Hindlimb muscle (tissue), 1 donor: ENCODE measurements at places on chromosomes 3 and 15.

GRCh38 chr3:123365450-123366143, 83.3 kb downstream of the ADCY5 start:
- no peak for DNase-seq

DNA sequence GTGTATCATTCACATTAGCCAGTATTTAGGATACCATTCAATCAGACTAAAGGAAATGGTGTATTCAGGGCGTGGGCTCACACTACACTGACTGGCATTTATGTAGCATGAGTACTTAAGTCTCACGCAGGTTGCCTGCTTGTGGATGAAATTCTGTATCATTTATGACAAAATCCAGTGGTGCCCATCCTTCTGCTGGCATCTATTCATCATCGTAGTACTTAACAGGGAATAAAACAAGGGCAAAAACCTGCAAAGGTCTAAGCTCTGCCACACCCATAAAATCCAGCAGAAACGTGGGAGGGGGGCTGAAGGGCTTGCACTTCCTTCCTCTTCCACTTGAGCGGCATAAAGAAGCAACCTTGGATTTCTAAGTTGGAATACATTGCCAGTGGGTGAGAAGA, 2.7 kb downstream of the GAP43 start:
- DNase-seq, result no peak

DNA sequence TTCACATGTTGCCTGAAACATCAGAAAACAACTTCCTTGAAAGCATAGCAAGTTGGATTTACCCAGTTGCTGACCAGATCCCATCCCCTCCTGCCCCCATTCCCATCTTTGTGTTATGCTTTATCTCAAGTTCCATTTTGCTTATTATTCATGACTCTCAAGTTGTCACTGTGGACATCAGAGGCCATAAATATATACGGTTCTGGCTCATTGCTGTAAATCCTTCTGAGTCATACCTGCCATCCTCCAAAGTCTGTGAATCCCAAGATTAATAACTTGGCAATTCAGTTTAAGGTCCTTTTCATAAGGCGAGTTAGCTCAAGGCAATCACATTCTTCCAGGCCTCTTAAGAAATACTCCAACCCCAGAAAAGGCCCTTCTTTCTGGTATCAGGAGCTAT, 126.2 kb upstream of the C2CD4B start:
- no peak for DNase-seq

- no peak for DNase-seq
Observed at GRCh38 chr3:146550743-146551510, 6.5 kb upstream of the PLSCR1 start.

GRCh38 chr15:38714309-38715072, 149.9 kb upstream of the RASGRP1 start:
- peak; percentile 33 for DNase-seq

DNA sequence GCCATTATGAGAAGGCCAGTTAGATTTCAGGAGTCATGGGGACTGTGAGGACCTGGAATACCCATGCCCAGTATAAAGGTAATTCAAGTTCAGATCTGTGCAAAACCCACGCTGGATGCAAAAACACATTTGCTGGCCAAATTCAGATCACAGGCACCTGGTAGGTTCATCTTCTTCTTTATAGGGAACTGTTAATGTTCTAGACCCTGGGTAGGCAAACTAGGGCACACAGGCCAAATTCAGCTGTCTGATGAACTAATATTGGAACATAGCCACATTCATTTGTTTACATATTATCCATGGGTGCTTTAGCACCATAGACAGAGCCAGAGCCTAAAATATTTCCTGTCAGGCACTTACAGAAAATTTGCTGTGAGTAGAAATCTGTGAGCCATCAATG, 241.4 kb downstream of the PTPRG start:
- no peak for DNase-seq

DNA sequence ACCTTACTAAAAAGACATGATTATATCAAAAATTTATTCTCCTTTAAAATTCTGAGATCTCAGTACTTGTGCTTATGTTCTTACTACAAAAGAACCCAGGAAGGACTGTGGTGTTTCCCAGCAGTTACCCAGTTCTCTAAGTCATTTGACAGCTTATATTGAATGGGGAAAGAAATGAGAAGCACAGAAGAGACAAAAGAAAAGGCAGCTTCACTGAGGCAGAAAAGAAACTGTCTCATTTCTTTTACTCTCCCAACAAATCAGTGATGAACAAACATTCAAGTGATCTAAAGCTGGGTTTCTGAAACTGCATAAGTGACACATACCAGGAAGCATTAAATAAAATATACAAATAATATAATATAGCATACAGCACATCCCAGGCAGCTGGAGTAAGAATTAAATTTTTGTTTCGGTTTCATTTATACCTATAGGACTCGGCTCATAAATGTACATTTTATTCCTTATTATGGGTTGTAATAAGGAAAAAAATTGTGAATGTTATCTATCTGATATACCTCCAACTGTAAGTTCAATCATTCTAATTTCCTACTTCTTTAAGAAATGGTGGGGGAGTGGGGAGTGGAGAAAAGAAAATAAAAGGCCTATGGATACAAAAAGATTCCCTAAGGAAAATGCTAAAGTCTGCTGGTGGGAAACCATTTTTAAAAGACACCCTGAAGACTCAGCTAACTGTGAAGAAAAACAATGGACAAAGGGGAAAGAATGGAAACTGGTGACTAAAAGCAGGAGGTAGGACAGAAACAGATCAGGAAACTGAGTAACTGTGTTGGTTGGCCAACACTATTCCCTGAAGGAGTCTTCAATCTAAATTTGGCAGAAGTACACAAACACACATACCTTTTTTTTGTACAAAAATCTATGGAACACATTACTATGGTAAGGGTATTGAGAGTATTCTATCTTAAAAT, 156.8 kb downstream of the TBC1D5 start:
- no peak for DNase-seq

DNA sequence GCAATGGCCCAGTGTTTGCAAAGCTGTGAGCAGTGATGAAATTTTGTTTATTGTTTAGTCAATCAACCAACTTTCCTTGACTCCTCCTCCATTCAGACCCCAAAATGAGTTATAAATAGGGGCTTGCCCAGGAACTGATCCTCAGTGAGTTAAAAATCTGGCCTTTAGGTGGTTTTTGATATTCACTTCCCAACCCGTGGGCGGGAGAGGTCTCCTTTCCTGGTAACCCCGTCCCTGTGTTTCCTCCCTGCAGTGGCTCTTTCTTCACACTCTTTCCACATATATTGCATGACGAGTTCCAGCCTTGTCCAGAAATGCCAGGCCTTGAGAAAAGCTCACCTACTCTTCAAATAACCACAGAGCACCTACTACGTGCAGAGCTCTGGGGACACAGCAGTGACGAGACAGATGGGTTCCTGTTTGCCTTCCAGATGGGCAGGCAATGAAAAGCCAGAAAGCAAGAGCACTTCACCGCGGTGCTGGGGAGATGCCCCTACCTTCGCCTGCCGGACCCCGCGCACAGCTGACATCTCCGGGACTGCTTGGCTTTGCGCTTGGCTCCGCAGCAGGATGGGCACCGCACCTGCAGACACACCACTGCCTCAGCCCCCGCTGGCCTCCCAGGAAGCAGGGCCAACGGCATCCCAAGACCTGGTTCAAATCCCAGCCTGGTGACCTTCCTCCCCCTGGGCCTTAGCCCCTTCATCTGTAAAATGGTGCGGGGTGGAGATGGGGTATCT, 17.2 kb downstream of the SSUH2 start:
- DNase-seq, result no peak

GRCh38 chr15:48654801-48655200, 9.3 kb upstream of the FBN1 start:
- DNase-seq, result no peak

GRCh38 chr3:137121704-137122314, 164.0 kb downstream of the IL20RB start:
- DNase-seq, result no peak

- peak; percentile 32 for DNase-seq
Observed at GRCh38 chr15:37691911-37692310, 242.5 kb upstream of the TMCO5A start.

- DNase-seq, result no peak
Observed at GRCh38 chr15:35843498-35843897, 297.5 kb upstream of the DPH6 start.

DNA sequence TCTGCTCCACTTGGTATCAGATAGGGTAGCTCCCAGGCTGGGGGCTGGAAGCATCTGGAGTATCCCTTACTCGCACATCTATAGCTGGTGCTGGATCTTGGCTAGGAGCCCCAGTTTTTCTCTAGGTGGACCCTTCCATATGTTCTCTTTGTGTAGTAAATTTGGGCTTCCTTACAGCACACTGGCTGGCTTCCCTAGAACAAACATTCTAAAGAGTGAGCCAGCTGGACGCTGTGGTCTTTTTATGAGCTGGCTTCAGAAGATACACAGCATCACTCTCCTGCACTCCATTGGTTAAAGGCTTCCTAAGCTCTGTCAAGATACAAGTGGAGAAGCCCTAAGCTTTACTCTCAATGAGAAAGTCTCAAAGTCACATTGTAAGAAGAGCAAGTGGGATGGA, 322.1 kb downstream of the WDR72 start:
- peak; percentile 17 for DNase-seq

- no peak for DNase-seq
Observed at GRCh38 chr3:79947469-79947868, 179.7 kb upstream of the ROBO1 start.

DNA sequence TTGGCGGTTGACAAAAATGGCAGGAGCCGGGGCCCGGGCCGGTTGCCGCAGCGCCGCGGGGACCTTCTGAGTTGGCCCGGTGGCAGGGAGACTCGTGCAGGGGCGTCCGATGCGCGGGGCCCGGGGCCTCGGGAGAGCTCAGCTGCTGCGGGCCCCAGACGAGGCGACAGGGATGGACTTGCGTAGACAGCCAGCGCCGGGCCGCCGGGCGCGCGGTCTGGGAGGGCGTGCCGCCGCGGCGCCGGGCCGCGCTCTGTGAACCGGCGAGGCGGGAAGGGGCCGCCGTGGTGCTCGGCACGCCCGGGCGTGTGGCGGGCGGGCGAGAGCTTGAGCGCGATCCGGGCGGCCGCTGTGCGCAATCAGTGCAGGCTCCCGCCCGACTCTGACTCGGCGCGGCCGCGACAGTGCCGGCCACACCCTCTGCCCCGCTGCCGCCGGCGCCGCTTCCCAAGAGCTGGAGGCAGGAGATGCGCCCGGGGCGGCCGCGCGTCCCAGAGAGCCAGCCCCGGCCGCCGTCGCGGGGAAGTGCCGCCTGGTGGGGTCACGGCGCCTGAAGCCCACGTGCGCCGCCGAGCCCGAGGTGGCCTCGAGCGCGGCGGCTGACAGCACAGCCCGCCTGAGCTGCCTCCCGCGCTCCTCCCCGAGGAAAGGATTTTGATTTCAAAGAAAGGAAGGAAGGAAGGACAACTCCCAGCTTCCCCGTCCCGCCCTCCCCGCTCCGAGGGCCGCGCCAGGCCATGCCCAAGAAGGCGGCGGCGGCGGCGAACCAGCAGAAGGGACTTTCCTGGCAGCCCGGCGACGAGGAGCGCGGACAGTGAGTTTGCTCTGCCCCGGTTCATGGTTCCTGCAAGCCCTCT, 657 bp downstream of the TLNRD1 start:
- DNase-seq, result peak; percentile 62

- DNase-seq, result no peak
Observed at GRCh38 chr3:160061525-160061924, 72.9 kb downstream of the IL12A start.
